Hippocampal formation (tissue), 2 donors: ENCODE measurements at places on chromosomes 5 and 9.

DNA sequence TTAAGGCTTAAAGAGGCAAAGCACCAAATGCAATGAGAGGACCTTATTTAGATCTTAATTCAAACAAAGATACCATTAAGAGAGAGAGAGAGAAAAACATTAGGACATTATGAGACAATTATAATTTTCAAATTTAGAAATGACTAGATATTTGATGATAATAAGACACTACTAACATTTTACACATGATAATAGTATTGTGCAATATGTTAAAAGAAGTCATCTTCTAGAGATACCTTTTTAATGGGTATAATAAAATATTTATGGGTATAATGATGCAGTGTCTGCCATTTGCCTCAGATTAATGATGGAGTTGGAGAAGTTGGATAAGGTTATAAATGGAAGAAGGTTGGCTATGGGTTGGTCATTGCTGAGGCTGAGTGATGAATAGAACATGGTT, 21.2 kb downstream of the SPAAR start:
- no peak for DNase-seq

DNA sequence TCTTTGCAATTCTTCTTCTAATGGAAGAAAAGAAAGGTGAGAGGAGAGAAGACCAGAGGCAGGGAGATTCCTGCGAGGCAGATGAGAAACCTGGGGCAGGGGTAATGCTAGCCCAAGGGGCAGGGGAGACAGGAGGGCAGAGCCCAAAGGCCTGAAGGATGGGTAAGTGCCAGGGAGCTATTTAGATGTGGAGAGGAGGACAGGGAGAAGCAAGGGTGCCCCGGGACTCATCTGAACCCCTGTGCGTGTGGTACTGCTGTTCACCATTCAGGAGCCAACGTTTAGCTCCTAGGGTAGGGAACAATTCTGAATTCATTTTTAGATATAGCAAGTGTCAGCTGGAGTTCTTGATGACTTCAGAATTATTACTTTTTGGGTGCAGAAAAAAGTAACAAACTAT, 122.7 kb upstream of the ALDH1B1 start:
- DNase-seq, result no peak

GRCh38 chr5:172979778-172980177, 3.8 kb upstream of the ATP6V0E1 start:
- no peak for DNase-seq

- no peak for DNase-seq
Measured at GRCh38 chr5:154143211-154143641, 47.3 kb upstream of the GALNT10 start.

DNA sequence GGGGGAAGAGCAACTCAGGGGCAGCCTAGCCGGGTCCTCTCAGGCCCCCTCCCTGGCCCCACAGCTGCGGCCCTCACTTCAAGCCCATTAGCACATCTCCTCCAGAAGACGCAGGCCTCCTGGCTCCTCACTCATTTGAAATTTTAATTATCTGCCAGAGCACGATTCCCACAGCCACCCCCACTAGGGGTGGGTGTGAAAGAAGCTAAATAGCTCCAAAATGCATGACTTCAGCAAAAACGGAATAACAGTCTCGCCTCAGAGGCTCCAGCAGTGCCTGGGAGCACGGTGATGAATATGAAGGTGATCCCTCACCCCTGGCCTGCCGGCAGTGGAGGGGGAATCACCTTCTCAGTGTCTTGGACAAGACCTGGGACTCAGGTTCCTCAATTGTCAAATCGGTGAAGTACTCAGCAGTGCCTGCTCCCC, 61.1 kb upstream of the HRH2 start:
- no peak for DNase-seq
